Left colon (tissue), 2 donors: ENCODE measurements at places on chromosomes 3 and 15. TPM values are rescaled to one million over a fixed set of nuclear protein-coding genes. Genes with fewer than 3 reads are reported as not detected.

The ATXN7 gene
- 45.9 TPM for total RNA-seq

The TIGIT gene
- 0.73 TPM for total RNA-seq

The BOC gene
- total RNA-seq, result 4.2 TPM

The MAGEL2 gene
- not detected for total RNA-seq

The CAMP gene
- total RNA-seq, result not detected

The RBPMS2 gene
- total RNA-seq, result 15.4 TPM

The PXK gene
- 12.6 TPM for total RNA-seq

The SETMAR gene
- 8.1 TPM for total RNA-seq

The KIAA1143 gene
- total RNA-seq, result 16.0 TPM

The GOLGA8T gene
- 0.15 TPM for total RNA-seq

The FLNB gene
- total RNA-seq, result 410 TPM

- DNase-seq, result no peak
Observed at GRCh38 chr3:52217409-52217805, 8.0 kb downstream of the TLR9 start.

DNA sequence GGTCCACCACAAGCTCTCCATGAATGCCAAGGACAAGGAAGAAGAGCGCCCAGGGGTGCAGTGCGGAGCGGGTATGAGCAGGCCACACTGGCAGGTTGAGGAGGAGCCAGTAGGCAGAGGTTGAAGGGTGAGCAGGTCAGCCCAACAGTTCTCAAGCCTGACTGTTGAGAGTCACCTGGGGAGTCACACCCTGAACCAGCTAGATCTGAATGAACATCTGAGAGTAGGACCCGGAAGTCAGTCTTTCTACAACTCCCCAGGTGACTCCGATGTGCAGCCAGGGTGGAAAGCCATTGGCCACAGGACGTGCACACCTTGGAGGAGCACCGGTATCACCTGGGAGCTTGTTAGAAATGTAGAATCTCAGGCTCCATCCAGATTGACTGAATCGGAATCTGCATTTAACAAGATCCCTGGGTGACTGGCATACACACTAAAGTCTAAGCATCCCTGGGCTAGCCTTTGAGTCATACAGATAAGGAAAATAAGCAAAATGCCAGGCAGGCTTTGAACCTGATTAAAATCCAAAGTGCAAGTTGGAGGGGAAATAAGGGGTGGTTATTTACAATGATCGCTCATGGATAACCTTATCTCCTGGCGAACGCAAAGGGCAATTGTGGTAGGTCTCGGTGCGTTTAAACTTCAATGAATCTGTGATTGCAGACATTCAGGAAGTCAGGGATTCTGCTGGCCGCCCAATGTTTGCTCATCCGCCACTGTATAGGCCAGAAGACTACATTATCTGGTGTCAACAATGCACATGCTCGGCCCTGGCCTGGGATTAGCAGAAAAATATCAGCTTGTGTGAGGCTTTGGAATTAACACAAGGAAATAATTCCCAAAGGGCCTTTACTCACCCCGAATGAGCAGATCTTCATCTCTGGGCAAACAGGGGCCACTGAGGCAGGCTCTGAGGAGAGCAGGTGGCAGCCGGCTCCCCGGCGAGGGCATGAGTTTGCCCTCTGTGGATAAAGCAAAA, 11.7 kb upstream of the LYZL4 start:
- DNase-seq, result no peak

GRCh38 chr3:190326930-190327329, 4.7 kb upstream of the CLDN1 start:
- no peak for DNase-seq

- DNase-seq, result peak; percentile 70
Observed at GRCh38 chr3:124986192-124987143, 51.9 kb upstream of the MUC13 start.

DNA sequence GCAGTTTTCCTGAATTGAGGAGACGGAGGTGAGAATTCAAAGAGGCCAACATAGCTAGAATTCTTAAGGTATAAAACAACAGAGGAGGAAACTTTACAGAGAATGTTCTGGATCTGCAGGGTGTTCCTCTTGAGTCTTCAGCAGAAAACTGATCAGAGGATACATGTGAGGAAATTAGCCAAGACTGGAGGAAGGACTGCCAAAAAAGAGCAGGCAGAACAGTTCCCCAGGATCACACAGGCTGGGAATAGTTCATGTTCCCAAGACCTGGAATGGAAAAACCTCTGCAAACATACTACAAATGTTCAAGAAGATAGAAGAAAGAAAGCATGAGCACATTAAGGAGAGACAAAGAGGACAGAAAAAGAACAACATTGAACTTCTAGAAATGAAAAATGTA, 7.5 kb downstream of the SLC49A4 start:
- DNase-seq, result no peak

- no peak for DNase-seq
Observed at GRCh38 chr15:33844597-33844996, 123.7 kb upstream of the CHRM5 start.

DNA sequence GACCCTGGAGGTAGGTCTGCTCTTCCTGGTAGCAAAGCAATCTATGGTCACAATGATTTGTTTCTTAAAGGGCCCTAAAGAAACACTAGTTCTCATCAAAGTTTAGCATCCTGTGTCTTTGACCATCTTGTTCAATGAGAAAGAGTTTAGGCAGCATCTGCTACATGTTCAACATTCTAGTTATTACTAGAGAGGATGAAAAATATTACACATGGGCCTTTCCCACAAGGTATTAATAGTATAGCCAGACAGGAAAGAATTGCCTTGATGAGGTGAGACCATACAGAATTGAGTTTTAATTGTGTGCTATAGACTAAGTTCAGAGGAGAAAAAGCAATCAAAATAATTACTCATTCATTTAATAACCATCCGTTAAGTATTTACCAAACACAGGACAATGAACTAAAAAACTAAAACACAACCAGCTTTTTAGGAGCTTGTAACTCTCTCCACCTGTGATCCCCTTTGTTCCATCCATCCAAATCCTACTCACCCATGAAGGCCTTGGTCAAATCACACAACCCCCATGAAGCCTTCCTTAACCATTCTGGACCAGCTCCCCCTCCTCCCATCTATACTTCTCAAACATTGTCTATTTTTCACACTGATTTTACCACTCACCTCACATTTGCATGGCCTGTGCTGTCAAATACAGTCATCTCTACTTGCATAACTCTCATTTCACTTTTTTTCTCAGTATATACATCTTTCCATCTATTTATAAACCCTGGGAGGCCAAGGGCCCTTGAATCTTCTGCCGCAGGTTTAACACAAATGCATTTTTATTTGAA, 122.9 kb downstream of the RORA start:
- DNase-seq, result no peak

DNA sequence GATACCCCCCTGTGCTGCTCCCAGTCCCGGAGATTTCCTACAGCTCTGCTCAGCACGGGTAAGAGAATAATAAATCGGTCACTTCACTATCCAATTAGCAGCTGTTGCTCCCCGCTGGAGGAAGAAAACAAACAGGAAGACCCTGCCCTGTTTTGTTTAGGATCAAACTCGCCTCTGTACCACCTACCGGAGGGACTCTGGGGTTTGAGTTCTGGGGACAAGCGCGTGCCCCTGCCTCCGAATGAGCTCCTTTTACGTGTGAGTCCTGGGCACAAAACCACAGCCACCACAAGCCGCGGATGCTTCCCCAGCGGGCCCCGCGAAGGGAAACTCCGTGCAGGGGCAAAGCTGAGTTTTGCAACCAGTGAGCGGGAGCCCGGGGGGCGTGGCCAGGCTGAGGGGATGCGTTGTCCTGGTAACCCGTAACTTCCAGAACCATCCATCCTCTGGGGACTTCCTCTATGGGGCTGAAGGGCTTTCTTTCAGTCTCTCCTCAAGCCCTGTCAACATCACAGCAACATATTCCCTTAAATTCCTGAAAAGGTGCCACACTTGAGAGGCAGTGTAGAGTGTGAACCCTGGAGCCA, 315.7 kb upstream of the PROK2 start:
- peak; percentile 79 for DNase-seq

DNA sequence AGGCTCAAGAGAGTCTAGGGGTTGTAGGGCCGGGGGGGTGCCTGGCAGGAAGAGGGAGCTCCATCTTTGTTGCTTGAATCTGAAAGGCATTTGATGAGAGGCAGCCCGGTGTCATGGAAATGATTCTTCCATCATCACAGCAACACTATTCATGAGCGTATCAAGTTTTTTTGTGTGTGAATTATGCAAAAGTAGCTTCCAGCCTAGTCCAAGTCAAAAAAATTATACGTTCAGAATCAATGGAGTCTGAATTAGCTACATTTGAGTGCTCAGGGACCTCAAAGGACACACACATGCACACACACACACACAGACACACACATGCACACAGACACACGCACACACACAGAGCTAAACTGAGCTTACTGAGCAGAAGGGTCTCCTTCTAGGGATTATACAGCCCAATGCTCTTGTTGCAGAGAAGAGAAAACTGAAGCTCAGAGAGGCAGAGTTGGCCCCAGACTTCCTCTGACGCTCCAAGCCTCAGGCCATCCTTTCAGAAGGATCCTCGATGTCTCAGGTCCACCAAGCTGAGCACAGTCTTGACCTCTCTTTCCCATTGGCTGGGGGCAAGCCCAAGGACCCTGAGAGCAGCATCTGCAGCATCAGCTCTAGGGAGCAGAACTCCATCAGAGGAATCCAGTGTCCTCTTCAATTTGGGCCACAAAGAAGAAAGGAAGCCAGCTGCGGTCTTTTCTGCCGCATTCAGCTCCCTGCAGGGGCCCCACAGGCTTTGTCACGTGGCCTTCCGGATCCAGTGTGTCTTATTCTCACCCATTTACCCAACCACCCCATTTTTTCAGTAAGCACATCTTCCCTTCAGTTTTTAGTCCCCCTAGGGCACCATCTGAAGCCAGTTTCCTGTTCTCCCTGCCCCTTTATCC, 228.0 kb downstream of the UACA start:
- DNase-seq, result no peak

- DNase-seq, result no peak
Observed at GRCh38 chr15:43893956-43894355, 67.2 kb downstream of the WDR76 start.

DNA sequence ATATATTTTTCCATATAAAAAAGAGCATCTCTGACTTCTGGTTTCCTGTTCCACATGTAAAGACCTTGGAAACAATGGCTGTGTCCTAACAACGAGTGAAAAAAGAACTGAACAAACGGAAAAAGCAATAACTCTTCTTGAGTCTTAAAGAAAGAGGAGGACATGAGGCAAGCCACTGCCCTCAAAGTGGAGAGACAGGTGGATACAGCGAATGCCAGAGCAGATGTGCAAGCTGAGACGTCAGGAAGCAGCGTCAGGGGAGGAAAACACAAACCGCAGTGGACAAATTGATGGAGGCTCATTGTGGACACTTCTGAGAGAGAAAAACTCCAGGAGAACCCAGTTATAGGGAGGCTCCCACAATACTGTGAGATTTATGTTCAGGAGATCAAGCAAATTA, 208.0 kb upstream of the MME start:
- DNase-seq, result no peak

GRCh38 chr3:172201136-172201869, 161.9 kb downstream of the FNDC3B start:
- DNase-seq, result peak; percentile 68

DNA sequence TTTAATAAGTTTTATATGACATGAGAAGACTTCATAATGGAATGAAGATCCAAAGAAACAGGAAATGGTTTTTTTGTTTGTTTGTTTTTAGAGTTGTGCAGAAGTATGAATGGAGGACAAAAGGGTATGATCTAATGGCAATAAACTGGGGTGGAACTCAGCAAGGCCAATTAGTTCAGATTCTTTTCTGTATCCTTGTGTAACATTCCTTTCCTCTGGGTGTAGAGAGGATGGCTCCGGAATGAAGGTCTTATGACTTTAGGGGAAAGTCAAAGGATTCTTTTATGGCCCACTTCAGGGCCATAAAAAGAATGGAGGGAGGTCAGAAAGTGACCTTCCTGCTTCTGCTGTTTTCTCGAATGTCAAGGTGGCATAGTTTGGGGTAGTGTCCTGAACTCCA, 152.6 kb downstream of the DPH6 start:
- DNase-seq, result no peak

DNA sequence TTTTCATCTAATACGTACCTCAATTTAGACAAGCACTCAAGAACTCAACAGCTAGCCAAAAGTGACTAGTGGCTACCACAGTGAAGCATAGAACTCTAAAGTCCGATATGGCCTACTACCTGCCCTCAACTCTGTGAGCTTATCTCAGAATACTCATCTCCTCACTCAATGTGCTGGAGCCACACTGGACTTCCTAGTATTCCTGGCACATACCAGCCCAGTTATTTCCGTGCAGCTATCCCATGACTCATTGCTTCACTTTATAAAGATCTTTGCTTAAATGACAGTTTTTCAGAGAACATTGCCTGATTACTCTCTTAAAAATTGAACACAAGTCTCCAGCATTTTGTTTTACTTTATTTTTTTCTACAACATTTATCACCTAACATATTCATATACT, 524.7 kb downstream of the PYDC2 start:
- no peak for DNase-seq

DNA sequence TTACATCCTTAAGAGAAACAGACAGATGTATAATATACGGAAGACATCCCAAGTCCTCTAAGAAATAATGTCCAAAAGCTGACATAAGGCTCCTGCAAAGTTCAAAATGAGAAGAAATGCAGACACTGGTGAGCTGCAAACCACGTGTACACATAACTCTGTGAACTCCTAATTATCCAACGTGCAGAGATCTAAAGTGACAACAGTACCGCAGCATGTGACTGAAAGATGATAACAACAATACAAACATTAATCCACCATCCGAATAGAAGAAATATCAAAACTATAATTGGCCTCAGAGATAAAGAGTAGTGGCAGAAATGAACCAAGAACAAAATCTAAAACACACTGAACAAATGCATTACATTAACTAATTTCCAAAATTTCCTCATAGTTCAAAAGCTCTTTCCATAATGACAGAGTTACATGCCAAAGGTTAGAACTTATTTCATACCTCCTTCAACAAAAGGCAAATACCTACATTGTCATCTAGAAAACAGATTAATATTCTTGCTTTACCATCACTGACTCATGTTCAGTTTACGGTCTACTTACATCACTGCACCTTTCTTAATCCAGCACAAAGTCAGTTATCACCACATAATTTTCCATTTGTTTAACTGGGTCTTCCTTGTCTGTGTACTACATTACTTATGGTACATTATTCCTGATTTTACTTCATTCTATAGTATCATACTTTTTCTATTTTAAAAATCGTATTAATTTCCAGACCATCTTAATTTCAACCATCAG, 2.2 kb downstream of the PDCD10 start:
- DNase-seq, result no peak

DNA sequence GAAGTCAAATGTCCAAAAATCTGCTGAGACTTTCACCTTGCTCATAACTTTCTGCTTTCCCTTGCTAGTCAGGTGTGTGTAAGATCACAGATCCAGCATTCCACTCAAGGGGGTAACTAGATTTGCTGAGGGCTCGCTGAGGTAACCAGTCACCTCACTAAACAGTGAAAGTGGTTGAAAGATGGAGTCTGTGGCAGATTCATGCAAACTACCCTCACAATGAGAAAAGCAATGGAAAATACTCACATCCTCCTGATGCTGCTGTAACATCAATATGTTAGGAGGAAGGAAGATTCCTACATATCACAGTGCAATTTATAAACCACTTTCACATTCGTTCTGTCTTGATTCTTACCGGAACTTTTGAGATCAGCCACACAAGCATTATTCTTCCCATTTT, 174.3 kb upstream of the BCL6 start:
- DNase-seq, result no peak

GRCh38 chr3:13147344-13147743, 74.1 kb upstream of the IQSEC1 start:
- DNase-seq, result no peak

- DNase-seq, result no peak
Observed at GRCh38 chr15:62672268-62672667, 370.3 kb upstream of the TPM1 start.
